ENCODE measurements at places on chromosomes 13 and 19.

DNA sequence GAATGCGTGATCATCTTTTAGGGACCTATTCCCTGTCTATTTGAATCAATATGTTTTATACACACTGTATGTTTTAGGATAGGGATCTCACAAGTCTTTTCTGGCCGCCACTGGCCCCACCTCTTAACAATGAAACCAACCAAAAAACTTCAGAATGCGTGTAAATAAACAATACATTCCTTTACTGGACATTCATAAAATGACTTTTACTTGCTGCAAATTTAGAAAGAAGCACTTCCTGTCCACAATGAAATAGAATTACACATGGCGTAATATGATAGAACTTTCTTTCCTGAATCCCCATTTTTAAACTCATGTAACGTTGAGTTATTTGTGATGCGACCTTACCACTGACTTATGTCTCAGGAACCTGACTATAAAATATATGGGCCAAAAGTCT lies 233.6 kb downstream of the SLITRK6 start:
- no peak for DNase-seq

DNA sequence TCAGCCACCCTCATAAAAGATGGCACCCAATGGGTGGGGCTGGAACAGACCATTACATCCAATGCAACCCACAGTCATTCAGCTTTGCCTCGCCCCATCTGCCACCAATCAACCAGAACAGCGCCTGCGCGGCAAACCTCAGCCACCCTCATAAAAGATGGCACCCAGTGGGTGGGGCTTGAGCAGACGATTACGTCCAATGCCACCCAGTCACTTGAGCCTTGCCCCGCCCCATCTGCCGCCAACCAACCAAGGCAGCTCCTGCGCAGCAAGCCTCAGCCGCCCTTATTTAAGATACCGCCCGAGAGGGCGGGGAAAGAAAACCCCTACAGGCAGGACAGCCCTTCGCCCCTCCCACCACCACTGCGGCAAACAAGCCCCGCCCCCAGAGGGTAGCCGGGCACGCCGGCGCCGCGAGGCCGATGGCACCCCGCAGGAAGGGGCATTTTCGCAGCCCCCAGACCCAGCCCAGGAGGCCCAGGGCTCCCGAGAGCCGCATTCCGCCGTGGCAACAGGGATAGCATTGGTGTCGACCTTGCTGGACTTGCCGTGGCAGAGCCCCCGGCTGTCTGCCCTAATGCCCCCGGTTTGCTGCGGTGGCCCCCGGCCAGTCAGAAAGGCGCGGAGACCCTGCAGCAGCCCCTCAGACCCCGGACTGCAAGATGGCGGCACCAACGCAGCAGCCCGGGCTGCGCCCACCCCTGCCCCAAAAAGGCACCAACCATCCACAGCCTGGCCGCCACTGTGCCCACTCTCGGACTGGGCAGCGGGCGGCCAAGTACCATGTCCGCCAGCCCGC lies 675 bp downstream of the PEG3 start:
- peak; percentile 91 for DNase-seq

DNA sequence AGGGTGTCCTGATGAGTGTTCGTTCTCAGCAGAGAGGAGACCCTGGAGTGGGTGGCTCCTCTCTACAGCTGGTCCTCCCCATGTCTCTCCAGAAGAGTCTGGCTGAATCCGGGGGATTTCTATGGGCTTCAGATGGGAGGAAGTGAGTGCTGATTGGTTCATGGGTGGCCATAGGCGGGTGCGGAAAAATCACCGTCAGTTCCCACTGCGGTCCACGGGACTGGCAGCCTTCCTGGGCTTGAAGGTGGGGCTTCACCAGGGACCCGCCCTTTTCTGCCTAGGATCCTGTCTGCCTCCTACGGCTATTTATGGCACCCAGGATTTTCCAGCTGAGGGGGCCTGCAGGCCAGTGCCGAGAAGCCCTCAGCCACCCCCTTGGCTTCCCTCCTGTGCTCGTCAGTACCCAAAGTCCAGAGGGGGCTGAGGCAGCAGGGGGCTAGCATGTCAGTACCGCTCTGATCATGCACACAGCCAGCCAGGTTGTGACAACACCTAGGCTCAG lies 18.4 kb downstream of the CPB2 start:
- no peak for DNase-seq

DNA sequence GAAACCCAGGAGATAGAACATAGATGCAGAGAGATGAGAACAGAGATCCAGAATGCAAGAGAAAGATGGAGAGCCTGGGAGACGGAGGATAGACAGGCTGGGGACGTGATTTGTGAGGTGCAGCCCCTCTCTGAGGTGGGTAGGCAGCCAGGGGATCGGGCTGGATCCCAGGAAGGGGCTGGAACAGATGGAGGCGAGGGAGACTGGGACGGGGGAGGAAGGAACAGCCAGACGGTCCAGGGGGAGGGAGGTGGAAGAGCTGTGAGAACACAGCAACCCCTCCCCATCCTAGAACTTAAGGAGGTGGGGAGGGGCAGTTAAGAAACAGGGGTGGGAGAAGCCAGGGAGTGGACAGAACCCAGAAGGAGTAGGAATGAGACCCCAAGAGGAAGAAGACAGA lies 3.1 kb downstream of the SLC17A7 start:
- DNase-seq = no peak

GRCh38 chr13:19606737-19607136 lies 26.7 kb upstream of the MPHOSPH8 start:
- DNase-seq = no peak

- no peak for DNase-seq
These were observed 67.1 kb upstream of the KPNA3 start for GRCh38 chr13:49859560-49859959.

DNA sequence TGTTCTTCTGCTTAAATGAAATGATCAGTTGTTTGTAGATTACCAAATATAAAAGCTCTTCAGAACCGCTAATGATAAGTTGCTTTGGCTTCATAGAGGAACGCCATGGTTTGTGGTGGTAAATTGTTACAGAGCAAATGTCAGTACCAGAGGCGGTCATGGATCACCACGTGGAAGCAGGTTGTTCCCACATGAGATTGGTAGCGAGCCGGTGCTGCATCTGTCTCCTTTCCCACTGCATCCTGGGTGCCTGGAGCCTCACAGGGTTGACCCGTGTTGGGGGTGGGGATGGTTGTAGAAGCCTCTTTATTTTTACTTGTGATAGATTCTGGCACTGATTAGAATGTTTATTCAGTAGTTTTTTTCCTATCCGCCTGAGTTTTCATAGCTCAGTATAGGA lies 14.7 kb downstream of the GARRE1 start:
- DNase-seq = no peak

DNA sequence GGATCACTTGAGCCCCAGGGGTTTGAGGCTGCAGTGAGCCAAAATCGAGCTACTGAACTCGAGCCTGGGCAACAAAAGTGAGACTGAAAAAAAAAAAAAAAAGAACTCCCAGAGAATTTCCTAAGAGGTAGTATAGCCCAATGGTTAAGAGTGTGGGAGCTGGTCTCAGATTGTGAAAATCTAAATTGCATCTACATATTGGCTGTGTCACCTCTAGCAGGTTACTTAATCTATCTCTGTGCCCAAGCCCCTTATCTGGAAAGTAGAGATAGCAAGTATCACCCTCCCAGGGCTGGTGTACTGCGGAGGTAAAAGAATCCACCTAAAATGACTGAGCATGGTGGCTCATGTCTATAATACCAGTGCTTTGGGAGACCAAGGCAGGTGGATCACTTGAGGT lies 3.7 kb upstream of the PLAUR start:
- DNase-seq = no peak

GRCh38 chr13:31199527-31199848 lies 287 bp upstream of the B3GLCT start:
- DNase-seq = no peak

DNA sequence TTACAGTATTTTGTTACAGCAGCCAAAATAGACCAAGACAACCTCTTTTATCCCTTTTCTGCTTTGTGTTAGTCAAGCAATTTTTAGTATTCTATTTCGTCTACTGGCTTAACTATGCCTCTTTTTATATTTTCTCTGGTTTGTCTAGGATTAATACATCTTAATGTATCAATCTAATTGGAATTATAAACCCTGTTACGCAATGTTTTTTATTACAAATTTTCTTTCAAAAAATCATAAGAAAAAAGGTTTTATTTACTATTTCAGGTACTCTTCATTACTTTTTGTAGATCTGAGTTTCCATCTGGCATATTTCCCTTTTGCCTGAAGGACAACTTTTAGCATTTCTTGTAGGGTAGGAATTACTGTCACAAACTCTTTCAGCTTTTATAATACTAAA lies 275.3 kb downstream of the DIAPH3 start:
- DNase-seq = no peak

DNA sequence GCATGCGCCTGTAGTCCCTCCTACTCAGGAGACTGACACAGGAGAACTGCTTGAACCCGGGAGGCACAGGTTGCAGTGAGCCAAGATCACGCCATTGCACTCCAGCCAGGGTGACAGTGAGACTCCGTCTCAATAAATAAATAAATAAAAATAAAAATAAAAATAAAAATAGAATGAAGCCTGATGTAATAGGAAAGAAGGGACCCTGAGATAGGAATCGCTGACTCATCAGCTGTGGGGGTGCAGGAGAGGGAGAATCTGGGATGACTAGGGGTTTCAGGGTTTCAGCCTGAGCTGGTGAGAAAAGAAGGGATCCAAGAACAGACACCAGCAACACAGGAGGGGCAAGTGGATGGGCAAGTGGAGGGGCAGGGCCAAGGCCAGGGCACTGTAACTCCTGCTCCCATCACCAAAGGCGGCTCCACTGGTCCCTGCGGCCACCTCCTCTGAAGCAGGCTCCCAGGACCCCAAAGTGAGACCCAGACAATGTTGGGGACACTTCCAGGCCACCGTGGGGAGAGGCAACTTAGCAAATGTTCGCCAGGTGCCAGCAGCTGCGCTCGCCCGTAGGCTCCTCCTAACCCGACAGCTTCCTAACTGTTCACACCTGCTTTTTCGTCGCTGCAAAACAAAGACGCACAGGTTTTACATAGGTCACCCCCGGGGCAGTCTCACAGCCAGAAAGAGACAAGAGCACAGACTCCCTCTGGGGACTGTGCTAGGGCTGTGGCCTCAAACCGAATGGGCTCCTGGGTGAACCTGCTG lies 1.2 kb downstream of the HAUS8 start:
- no peak for DNase-seq

- no peak for DNase-seq
These were observed 20.9 kb downstream of the FCHO1 start for GRCh38 chr19:17772172-17772571.

DNA sequence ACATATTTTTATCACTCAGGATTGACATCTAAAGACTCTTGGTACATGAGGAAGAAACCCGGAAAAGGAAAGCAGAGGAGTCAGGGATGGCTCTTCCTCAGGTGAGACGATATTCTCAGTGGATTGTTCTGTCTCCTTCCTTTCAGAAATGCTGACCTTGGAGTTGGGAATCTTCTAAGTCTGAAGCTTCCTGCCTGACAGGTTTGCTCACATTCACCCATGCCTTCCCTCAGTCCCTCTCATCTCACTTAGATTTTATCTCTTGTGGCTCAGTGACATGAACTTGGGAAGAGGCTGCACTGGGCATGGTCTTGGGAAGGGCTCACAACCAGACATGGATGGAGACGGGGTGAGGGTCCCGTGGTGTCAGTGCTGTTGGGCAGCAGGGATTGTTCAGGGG lies 6.7 kb downstream of the ZNF525 start:
- DNase-seq = no peak

- DNase-seq = no peak
These were observed 289.8 kb upstream of the SPRY2 start for GRCh38 chr13:80630685-80631121.

DNA sequence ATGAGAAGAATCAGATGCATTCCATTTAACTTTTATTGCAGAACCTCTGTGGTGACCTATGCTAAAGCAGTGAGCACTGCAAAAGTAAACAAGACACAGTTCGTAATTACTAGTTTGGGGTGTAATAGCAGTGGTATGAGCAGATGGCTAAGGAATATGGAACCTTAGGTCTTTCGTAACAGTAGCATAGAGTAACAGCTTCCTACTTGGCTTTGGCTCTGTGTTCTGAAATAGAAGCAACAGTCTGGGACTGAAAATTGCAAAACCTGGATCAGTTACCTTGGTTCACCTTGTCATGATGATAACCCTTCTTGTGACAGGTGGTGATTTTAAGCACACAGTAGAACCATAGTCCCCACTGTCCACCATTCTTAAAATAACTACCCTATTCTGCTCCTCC lies 303.4 kb downstream of the GPC6 start:
- no peak for DNase-seq

GRCh38 chr13:29893438-29893837 lies 43.0 kb upstream of the UBL3 start:
- DNase-seq = no peak

DNA sequence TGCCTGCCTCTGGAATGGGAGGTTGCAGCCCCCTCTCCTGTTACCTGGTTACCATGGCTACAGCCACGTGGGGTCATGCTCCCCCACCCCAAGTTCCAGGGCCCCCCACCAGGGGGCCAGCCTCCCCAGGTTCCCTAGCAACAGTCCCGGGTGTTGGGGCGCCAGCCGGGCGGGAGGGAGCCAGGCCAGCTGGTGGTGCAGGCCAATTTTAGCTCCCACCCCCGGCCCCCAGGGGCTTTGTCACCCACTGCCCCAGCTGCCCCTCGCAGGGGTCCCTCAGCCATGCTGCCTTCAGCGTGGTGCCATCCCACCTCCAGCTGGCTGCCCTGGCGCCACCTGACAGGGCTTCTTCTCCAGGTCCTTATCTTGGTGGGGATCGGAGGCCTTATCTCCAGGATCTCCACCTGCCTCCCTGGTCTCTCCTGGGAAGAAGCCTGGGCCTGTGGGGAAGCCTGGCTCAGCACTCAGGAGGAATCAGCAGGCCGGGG lies 3.0 kb downstream of the MARK4 start:
- DNase-seq = no peak

GRCh38 chr13:110436276-110436675 lies 125.2 kb downstream of the RAB20 start:
- no peak for DNase-seq

Measured in right forelimb (tissue), 1 donor.